ENCODE measurements at places on chromosomes 4 and X.

- DNase-seq, result no peak
Observed at GRCh38 chr4:182697094-182697493, 220.1 kb downstream of the DCTD start.

GRCh38 chr4:152038238-152038637 is 277.4 kb upstream of the GATB start:
- no peak for DNase-seq

DNA sequence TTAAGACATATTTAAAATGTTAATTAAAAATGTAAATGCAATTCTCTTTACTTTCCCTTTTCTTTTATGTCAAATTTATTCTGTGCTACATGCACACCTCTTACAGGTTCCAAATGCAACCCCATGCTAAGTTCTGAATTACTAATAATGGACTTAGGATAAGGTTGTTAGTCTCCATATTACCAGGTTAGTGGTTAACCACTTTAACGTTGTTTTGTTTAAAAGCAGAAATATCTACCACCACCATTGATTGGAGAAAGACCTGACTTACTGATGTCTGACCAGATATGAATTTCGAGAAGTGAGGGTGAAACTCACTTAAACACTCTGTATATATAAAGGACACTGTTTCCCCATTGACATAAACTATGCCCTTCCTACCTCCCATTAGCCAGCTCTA is 6.9 kb upstream of the TRPC3 start:
- DNase-seq, result no peak

DNA sequence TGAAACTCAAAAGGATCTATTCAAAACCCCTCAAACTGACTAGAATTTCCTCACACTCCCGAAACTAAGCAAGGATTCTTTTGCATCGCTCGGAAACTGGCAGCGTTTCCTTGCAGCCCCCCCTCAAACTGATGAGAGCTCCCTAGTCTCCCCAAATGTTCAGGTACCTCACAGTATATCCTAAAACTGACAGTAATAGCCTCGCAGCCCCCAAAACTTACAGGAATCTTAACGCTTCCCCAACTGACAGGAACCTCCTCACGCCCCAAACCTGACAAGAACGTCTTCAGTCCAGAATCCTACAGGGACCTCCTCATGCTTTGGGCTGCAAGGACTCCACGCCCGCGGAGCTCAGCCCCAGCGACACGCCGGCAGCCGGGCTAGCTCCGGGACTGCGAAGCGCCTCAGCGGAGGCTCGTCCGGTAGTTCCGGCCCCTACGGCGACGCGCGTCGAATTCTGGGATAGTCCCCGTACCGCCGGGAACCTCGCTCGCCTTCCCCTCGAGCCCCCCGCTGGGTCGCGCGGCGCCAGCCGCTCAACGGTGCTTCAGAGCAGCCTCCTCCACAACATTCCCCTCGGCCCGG is 640 bp downstream of the PHF8 start:
- no peak for DNase-seq

- no peak for DNase-seq
Observed at GRCh38 chr4:147760176-147760575, 28.3 kb downstream of the ARHGAP10 start.

DNA sequence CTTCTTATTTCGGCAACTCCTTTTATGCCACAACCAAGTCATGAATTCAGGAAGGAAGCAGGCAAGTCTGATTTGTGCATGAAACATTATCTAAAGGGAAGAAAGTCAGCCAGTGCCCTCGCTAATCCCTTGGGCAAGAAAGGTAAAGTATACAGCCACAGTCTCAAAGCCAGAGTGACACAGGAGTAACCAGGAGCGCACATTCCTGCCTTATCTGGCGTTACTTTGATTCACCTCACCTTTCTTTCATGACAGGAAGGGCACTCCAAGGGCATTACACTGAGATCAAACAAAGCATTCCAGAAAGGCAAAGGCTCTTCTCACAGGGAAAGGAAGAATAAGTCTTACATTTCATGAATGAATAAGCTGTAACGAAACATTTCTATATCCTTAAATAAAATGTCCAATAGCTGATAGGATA is 38.8 kb downstream of the FAT1 start:
- DNase-seq, result no peak

- no peak for DNase-seq
Observed at GRCh38 chr4:72375073-72375736, 193.8 kb downstream of the ADAMTS3 start.

- no peak for DNase-seq
Observed at GRCh38 chrX:94914235-94914634, 1240.2 kb downstream of the FAM133A start.

DNA sequence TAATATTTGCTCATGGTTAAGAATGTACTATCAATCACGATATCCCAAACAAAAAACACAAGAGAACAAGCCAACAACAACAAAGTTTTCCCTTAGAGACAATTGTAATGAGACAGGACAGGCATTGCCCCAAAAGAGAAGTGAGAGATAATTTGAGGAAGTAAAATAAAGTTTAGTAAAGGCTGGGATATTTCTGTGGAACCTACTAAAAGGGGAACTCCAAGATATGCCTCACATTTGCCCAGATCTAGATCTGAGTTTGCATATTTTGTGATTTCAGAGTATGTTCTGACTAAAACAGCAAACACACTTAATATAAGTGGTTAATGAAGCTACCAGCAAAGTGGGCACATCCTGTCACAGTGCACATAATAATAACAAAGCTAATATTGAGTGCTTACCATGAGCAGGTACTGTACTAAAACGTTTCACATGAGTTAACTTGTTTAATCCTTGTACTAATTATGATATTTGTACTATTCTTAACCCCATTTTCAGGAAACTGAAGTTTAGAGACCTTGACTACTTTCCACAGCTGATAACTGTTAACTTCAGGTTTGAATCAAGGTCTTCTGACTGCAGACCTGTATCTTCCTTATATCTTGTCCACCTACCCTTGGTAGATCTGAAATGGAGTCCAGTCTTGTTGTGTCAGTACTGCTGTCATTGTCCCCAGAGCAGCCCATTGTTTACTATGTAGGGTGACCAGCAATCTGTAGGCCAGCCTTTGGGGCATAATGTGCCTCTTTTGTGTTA is 26.0 kb upstream of the BMP2K start:
- no peak for DNase-seq

GRCh38 chrX:15344106-15344505 is 8.8 kb upstream of the PIGA start:
- DNase-seq, result no peak

- DNase-seq, result no peak
Observed at GRCh38 chr4:165328708-165329107, 1.2 kb downstream of the MSMO1 start.

DNA sequence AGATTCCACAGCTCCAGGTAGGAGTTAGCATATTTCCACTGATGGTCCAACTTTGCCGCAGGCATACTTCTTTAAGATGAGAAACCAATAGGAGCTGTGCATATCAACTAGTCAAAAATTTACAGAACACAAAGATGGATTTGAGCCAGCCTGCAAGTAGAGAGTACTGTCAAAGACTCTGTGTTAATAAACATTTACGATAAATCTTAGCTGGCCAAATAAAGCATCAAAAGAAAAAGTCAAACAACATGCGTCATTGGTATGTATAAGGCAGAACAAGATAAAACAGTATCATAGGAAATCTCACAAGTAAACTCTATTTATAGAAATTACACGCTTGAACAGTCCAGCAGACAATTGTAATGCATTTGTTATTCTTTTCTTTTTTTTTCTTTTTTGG is 907.4 kb upstream of the AGA start:
- no peak for DNase-seq

DNA sequence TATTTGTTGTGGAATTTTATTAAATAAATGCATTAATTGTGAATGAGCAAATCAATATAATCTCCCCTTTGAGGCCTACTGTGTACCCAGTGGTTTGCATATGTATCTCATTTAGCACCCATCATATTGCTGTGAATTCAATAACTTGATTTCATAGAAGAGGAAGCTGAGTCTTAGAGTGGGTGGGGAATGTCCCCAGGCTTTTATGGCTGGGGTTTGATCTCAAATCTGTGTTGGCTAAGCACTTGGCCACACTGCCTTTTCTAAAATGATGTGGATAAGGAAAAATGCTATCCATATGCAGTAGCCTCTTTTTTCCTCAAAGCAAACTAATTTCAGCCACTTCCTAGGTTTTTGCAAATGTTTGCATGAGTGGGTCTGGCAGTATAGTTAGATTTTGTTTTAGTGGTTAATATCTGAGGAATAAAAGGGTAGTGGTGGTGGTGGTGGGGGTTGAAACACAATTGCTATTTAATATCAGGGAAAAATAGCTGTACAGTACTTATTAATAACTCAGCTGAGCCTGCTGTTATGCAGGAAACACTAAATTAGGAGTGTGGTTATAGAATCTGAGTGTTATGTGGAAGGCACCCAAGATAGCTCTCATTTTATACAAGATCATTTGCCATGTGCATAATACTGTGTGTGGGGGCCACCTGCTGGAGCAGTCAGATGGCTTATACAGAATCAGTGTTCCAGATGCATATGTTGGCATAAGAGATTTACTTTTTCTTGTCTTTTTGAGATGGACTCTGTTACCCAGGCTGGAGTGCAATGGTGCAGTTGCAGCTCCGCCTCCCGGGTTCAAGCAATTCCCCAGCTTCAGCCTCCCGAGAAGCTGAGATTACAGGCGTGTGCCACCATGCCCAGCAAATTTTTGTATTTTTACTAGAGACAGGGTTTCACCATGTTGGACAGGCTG is 108.0 kb downstream of the TMEM131L start:
- DNase-seq, result no peak

GRCh38 chr4:73600954-73601353 is 19.3 kb downstream of the RASSF6 start:
- no peak for DNase-seq

DNA sequence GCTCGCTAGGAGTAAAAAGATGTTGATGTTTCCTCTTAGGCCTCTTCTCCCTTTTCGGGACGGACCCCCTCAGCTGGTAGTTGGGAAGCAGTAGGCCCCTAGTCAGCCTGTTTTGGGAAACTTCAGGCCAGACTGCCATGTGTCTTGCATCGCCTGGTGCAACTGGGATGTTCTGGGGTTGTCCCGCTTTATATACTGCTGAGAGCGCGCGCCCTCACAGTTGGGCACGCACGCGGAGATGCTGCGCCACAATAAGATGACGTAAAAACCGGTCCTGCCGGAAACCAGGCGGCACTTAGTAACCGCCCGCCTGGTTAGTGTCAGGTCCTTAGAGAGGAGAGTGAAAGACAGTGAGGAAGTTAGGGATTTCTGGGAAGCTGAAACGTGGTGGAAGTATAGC is 231.3 kb upstream of the CT83 start:
- DNase-seq, result no peak

- DNase-seq, result no peak
Observed at GRCh38 chr4:57211131-57211530, 100.9 kb upstream of the IGFBP7 start.

GRCh38 chr4:24476282-24476681 is 108.1 kb downstream of the DHX15 start:
- DNase-seq, result no peak

GRCh38 chr4:85769009-85769408 is 294.1 kb downstream of the ARHGAP24 start:
- no peak for DNase-seq

DNA sequence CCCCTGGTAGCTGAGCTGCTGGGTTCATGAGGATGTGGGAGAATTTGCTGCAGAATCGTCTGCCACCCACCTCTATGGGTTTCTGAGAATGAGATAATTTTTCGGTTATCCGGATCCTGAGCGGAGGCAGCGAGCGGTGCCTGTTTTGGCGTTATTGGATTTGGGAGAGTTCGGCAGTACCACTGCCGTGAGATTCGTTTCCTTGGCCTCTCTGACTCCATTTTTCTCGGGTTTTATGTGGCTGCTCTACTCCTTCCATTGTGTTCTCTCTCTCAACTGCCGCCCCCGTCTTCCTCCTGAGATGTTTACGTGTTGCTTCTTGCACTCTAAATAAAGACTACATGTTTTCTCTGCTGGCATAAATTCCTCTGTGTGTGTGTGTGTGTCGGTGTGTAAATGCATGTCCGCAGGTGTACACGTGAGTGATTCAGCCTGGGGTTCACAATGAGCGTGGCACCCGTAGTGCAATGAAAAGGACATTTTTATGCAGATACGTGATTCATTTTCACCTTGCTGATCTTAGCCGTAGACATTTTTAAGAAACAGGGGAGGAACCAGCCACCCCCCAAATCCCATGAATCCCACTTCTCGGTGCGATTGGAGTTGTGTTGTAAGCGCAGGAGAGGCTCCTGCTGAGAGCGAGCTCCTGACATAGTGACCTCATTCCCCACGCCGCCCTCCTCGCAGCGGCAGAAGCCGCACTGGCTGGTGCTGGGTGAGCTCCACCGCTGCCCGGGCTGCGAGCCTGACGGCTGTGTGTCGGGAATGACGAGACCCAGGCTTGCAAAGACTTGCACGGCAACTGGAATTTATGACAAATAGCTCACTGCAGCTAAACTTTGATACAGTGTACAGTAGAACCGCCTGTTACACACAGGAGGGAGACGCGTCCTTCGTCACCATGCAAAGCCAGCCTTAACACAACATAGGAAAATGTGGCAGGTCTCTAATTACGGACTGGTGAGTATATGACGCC is 82.2 kb downstream of the STOX2 start:
- no peak for DNase-seq

- no peak for DNase-seq
Observed at GRCh38 chr4:31052519-31052918, 332.4 kb downstream of the PCDH7 start.

DNA sequence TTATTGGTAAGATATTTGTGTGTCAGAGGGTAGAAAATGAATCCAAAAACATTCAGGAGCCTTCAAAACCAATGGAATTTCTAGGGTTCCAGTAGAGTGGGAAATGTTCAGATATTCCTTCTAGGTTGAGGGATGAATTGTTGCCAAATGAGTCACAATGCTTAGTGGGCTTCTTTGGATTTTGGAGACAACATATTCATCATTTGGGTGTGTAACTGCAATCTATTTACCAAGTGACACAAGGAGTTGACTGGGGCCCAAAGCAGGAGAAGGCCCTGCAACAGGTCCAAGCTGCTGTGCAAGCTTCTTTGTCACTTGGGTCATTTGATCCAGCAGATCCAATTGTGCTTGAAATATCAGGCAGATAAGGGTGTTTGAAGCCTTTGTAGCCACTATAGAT is 551.5 kb upstream of the PITX2 start:
- DNase-seq, result no peak

DNA sequence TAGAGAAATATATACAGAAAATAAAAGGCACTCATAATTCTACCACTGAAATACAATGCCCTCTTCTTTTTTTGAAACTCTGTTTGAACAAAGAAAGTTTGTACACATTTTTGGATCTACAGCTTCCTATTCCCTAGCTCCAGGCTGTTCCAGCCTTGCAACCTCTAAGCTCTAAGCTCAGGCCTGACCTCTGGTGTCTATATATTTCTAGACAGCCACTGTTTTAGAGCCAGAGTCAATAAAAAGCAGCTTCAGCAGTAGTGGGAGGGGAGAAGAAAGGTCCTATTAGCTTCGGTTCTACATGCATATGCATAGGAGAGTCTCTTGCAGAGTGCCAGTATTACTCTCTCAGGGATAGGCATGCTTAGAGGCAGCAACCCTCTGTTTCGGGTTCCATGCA is 39.7 kb downstream of the CLDN2 start:
- no peak for DNase-seq

DNA sequence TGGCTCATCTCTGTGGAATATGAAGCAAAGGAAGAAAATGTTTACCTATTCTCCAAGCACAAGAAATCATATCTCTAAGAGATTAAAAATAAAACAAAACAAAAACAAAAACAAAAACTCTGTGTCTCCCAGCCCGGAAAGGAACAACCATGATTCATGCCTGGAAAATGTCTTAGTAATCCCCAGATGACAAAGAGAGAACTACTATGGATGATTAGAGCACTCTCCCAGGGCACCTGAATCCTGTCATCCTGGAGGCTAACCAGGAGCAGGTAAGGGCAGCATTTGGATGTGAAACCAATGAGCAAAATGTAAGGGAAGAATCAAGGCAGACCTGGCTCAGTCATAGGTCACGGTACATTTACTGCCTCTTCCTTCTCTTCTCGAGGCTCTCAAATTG is 1.7 kb upstream of the AKAP4 start:
- no peak for DNase-seq

Data from activated CD8-positive, alpha-beta memory T cell treated with anti-CD3 and anti-CD28 coated beads for 1 hour (primary cell).